ENCODE measurements at places on chromosomes 4 and X. TPM values are rescaled to one million over a fixed set of nuclear protein-coding genes. Genes with fewer than 3 reads are reported as not detected.

The CEP135 gene
- 9.5 TPM for total RNA-seq

The SMIM10L2A gene
- 0.36 TPM for total RNA-seq

The ERCC6L gene
- total RNA-seq, result 17.3 TPM

GRCh38 chr4:66688674-66689073 is 856.6 kb downstream of the CENPC start:
- DNase-seq, result no peak

The ABLIM2 gene
- 0.64 TPM for total RNA-seq

The ADH5 gene
- 117 TPM for total RNA-seq

The CT45A10 gene
- total RNA-seq, result not detected

- no peak for DNase-seq
Measured at GRCh38 chrX:5876984-5877596, 351.6 kb downstream of the NLGN4X start.

DNA sequence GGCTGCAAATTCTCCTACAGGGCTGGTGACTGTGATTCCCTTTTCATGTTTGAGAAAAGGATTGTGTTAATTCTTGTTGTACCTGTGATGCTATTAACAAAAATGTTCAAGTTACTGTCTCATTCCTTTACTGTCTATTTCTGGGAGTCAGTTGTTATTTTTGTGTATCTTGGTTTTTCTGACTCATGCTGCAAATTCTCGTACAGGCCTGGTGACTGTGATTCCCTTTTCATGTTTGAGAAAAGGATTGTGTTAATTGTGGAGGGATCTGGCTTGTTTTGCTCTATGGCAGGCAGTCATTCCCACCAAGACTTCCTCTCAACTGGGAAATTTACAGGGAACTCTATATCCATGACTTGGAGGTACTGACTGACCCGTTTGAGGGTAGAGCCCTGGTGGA is 693.4 kb upstream of the INTU start:
- DNase-seq, result no peak

DNA sequence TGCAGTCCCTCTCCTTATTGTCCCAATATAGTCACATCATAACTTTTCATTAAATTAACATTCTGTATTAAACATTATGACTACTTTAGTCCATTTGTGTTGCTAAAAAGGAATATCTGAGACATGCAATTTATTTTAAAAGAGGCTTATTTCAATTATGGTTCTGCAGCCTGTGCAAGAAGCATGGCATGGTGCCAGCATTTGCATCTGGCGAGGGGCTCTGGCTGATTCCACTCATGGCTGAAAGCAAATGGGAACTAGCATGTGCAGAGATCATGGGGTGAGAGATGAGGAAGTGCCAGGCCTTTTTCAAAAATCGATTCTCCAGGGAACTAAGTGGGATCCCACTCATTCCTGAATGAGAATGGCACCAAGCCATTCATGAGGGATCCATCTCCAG is 476.3 kb upstream of the RPS6KA3 start:
- DNase-seq, result no peak

- no peak for DNase-seq
Measured at GRCh38 chr4:181998398-181999295, 244.6 kb upstream of the TENM3 start.

- DNase-seq, result no peak
Measured at GRCh38 chr4:183130328-183131155, 31.5 kb downstream of the WWC2 start.

DNA sequence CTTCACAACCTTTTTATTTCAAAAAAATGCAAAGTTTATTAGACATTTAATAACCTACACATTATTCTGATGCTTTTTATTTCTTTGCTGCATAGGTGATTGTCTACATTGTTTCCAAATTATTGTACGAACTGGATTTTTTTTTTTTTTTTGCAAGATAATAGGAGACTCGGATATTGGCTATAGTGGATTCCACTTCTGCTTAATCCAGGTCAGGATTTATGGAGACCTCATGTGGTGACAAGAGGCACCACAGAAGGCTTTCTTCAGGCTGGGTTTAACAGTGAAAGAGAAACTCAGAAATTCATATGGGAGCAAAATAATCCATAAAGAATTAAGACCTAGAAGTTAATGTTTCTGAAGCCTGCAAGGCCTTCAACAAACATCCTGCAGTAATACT is 2.4 kb upstream of the SLIT2 start:
- DNase-seq, result no peak

The TKTL1 gene
- not detected for total RNA-seq

DNA sequence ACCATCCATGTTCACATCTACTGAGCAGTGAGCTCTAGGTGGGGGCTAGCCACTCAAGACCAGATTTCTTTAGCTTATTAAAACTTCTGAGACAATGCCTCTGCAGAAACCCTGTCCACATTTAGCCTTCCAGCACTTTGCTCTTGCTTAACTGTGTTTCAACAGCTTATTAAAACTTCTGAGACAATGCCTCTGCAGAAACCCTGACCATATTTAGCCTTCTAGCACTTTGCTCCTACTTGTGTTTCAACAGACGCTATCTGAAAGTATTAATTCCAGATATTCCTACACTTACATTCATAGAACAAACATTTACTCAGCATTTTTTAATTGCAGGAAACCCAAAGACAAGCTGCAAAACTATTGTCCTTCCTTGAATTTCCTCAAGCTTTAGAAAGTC is 91.9 kb downstream of the SEL1L3 start:
- no peak for DNase-seq

The C1GALT1C1 gene
- total RNA-seq, result 32.4 TPM

The GAB3 gene
- 8.2 TPM for total RNA-seq

GRCh38 chrX:45508454-45508853 is 307.8 kb upstream of the DIPK2B start:
- no peak for DNase-seq

GRCh38 chrX:24619647-24620046 is 27.5 kb downstream of the PCYT1B start:
- DNase-seq, result no peak
